ENCODE measurements at places on chromosomes 16 and 17.

DNA sequence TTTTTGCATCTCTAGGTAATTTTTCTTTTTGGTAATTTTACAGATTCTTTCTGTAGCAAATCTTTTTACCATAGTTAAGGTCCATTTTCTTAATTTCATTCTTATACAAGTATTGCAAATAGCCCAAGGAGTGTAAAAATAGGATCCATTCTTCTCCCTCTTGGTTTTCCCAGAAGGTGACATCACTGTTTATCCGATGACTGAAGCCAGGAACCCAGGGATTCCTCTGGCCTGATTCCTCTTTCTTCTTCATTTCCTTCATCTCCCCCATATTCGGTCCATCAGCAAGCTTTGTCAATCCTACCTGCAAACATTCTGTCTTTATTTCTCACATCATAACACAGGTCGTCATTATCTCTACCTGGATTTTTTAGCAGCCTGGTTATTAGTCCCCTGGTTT lies 5.3 kb downstream of the RBBP6 start:
- no peak for DNase-seq

DNA sequence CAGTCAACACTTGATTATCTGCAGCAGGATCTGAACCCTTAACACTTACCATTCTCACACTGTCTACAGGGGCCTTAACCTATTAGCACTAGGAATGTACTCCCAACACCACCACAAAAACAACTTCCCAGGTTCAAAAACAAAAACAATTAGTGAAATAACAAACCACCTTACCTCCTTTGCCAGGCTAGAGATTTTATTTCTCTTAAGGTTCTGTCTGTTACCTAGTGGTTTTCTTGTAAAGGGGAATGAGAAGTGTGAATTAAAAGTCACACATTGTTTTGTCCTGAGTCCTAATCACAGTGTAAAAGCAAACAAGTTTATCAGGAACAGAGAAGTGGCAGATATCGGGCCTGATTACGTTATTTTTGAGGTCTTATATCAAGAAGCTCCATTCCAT lies 9.7 kb downstream of the SMARCE1 start:
- DNase-seq = no peak

DNA sequence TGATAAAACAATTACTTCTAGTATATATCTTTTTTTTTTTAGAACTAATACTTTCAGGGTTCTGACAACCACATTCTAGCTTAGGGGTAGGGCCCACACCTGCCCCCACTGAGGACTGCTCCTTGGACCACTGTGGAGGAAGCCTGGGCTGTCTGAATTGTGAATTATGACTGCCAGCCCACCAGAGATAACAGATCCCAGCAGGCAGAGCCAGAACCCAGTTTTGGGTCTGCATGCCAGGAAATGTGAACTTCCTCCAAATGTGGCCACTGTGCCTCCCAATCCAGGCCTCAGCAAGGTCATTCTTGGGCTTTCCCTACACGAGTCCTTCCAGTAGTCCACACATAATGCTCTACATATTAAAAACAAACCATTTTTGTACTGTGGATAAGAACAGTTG lies 15.9 kb downstream of the VEZF1 start:
- DNase-seq = no peak

DNA sequence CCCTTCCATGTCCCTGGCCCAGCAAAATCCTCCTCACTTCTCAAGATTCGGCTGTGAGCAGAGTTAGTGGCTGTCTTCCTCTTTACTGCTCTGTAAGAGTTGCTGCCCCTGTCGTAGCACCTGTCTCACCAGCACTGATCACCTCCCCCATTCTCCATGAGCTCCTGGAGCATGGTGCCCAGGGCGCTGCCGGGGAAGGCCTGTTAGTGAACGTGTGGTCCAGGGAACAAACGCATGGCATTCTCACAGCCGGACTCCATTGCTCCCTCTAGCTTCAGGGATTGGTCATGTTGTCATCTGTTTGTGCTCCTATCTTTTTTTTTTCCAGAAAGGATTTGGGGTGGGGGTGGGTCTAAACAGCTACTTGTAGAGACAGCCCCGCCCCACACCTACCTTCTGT lies 141.2 kb downstream of the CMIP start:
- no peak for DNase-seq

- DNase-seq = no peak
Measured at GRCh38 chr16:54245788-54246453, 40.7 kb downstream of the IRX3 start.
